ENCODE measurements at places on chromosomes 7 and 10. TPM values are rescaled to one million over a fixed set of nuclear protein-coding genes. Genes with fewer than 3 reads are reported as not detected.

C1QL3 gene
- total RNA-seq: under 0.01 TPM

IDI2 gene
- not detected for total RNA-seq

FKBP9 gene
- total RNA-seq: 320 TPM

JAKMIP3 gene
- total RNA-seq: 0.32 TPM

DGKB gene
- 0.59 TPM for total RNA-seq

WNT8B gene
- not detected for total RNA-seq

RARRES2 gene
- not detected for total RNA-seq

UFSP1 gene
- total RNA-seq: 8.6 TPM

GPNMB gene
- 37.2 TPM for total RNA-seq

ACHE gene
- total RNA-seq: 0.30 TPM

HOXA7 gene
- total RNA-seq: 1.8 TPM

BAMBI gene
- 9.8 TPM for total RNA-seq

NME8 gene
- not detected for total RNA-seq

FAM25A gene
- total RNA-seq: not detected

POM121 gene
- 13.2 TPM for total RNA-seq

IRF5 gene
- 0.14 TPM for total RNA-seq

NAT16 gene
- total RNA-seq: not detected

AIMP2 gene
- total RNA-seq: 37.1 TPM

OIT3 gene
- under 0.01 TPM for total RNA-seq

ZEB1 gene
- total RNA-seq: 181 TPM

BBIP1 gene
- total RNA-seq: 22.0 TPM

SPDYE16 gene
- not detected for total RNA-seq

All from smooth muscle cell of the umbilical artery (primary cell).